ENCODE measurements at places on chromosomes 5 and 9. TPM values are rescaled to one million over a fixed set of nuclear protein-coding genes. Genes with fewer than 3 reads are reported as not detected.

IL4 gene
- not detected for total RNA-seq

PCAT7 gene
- total RNA-seq: not detected

BHMT2 gene
- total RNA-seq: 4.3 TPM

WHRN gene
- total RNA-seq: 8.9 TPM

- no peak for DNase-seq
Observed at GRCh38 chr9:133248726-133249295, 26.2 kb downstream of the ABO start.

- no peak for DNase-seq
Observed at GRCh38 chr5:68239487-68239886, 23.9 kb downstream of the PIK3R1 start.

DNA sequence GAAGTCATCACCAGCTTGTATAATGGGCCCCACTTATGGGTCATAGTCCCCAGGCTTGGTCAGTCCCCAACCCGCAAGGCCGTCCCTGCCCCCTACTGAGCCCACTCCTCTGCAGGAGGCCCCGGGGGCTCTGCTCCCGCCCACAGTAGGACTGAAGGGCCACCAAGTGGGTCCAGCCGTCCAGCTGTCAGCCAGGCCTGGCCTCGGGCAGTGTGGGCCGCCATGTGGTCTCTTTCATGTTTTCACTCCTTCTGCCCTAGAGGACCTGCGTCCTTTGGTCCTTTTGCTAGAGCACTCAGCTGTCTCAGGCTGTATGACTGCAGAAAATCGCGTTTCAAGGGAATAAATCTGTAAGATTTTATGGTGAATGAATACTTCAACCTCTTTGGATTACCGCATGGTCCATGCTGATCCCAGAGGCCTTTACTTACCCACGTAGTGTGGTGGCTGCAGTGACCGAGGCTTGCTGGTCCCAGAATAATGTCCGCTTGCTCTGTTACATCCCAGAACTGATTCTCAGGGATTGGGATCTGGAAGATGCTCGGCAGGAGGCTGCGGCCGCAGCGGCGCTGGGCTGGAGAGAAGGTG lies 105.7 kb upstream of the FAM120A start:
- DNase-seq: peak; percentile 26

- no peak for DNase-seq
Observed at GRCh38 chr5:109030360-109031143, 282.9 kb downstream of the FER start.

GRCh38 chr9:5949103-5949699 lies 58.5 kb downstream of the MLANA start:
- no peak for DNase-seq

DNA sequence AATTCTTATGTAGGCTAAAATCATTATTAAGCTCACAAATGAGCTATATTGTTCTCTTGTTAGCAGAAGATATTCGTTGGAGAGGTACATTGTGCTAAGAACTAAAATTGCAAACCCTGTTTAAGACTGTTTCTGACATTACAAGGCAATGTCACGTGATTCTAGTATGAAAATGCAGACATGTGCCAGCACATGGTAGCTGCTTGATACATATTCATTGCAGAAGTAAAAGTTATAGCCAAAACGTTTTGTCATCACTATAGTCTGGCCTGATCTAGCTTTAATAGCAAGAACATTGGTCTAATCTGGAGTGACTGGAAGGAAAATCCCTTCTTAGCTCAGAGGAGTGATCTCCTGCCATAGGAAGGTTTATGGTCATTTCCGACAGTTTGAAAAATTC lies 144.7 kb downstream of the CFAP90 start:
- no peak for DNase-seq

DNA sequence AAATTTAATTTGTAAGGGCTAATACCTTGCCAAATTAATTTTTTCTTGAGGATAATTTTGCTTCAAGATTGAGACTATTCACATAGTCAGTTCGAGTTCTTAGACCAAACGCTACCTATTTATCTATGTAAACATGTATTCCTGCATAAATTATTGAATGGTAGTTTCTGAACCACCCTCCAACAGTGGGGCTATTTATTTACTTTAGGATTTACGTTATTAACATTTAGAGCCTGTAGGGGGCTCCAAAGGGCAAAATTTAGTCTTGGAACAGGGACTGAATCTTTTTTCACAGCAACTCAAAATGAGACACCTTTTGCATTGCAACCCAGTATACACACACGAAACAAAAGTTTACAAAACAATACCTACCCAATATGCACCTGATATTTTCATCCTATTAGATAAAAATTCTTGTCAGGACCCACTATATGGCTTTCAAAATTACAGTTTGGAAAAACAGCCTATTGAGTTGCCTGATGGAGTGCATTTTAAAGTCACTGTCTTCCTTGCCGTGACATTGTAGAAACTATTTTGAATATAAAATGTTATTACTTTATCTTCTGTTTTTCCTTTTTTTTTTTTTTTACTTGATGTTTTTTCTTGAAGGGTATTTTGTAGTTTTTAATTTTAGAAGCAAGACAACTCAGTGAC lies 47.1 kb upstream of the POU4F3 start:
- peak; percentile 68 for DNase-seq

DNA sequence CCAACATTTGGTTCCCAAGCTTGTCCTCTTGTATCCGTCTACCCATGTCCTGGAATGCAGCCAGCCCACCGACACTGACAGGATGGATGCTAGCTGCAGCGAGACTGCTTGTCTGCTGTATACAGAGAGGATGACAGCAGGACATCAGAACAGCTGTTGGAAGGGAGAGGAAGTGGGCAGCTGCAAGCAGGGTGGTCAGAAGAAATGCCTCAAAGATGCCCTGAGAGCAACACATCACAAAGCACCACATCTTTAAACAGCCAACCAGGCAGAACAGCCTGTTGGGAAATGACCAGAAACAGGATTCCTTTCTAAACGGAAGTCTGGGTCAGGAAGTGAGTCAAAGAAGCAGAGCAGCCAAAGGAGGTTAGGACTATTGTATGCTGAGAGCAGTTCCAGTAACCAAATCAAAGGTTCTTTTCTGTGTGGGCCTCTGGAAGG lies 219.1 kb downstream of the NDUFS4 start:
- no peak for DNase-seq

DNA sequence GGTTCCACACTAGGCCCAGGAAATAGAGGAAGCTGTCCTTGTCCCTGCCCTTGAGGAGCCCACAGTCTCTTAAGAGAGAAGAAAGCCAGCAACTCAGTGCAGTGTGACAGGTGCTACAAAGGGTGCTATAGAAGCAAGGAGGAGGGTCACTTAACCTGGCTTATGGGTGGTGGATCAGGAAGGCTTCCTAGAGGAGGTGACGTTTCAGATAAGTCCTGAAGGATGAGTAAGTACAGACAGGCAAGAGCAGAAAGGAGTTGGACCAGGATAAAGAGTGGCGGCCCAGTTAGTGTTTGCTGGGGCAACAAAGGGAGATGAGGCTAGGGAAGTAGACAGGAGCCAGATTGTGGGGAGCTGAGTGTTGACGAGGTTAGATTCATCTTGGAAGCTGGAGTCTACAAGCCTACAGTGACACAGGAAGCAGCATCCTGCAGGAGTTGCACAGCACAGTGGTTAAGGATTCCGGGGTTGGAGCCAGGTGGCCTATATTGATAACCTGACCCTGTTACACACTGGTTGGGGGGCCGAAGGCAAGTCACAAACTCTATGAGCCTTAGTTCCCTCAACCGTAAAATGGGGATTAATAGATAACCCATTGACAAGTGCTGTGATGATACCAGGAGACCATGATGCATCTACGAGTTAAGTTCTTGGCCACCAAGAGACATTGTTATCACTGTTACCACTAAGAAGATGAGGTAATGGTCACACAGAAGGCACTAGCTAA lies 5.4 kb upstream of the LHX6 start:
- no peak for DNase-seq

DNA sequence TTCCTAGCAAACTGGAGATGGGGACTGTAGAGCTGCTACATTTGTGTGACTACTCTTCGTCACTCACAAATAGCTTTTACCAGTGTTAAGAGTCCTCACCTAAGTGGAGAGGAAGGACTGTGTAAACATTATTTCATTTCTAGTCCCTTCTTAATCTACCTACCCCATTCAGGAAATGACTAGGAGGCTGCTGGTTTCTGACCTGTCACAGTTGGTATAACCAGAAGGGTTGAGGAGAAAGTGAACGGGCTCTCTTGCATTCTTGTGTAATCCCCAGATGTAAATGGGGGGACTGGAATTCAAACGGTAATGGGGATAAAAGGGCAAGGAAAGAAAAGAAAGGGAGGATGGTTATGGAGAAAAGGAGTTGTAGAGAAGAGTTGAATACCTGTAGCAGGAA lies 35.4 kb upstream of the BNIP1 start:
- no peak for DNase-seq

All from spinal cord (tissue), 10 donors.